ENCODE measurements at places on chromosomes 12 and 14.

DNA sequence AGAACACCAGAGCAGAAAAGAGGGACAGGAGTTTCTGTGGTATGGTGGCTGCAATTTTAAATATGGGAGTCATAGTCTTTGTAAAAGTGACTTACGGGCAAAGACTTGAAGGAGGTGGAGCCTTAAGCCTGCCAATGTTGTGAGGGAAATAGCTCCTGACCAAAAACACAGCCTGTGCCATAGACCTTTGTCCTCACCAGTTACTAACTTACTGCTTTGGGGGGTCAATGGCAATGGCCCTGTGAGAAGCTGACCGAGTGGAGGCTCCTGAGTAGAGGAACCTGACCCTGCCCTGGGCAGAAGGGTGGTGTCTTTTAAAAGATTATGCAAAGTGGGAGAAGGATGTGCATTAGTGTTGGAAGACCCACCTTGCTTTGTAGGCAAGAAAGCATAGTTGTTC is 3.8 kb downstream of the MTHFD1 start:
- no peak for DNase-seq

- peak; percentile 83 for DNase-seq
Measured at GRCh38 chr12:96255077-96255476, 60.9 kb downstream of the ELK3 start.

- DNase-seq = no peak
Measured at GRCh38 chr14:32121948-32122347, 44.8 kb downstream of the ARHGAP5 start.

DNA sequence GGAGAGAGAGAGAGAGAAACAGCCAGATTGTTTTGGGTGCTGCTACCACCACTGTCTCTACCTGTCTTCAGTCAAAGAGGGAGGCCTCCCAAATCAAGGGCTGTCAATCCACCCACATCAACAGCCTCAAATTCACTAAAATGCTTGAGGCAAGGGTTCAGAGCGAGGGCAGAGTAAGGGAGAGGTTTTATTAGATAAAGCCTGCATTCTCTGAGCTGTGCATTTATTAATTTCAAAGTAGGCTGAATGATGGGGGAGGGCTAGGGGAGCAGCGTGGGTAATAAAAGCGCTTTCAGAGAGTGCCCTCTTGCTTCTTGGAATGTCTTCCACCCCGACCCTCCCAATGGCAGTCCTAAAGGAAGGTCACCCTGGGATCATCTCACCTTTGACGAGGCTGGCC is 636.5 kb upstream of the TBX3 start:
- no peak for DNase-seq

GRCh38 chr14:30569903-30570226 is 10.9 kb downstream of the G2E3 start:
- DNase-seq = no peak

DNA sequence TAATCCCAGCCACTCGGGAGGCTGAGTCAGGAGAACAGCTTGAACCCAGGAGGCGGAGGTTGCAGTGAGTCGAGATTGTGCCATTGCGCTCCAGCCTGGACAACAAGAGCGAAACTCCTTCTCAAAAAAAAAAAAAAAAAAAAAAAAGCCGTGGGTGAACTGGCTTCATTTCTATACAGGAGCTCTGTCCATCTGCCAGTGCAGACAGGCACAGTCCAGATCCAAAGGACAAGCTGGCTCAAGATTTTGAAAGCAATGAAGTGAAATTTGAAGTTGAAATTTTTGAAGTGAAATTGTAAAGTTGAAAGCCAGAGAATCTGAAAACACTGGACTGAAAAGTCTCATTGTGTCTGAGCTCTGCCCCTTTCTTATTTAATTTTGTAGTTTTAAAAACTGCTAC is 134.7 kb downstream of the CALM1 start:
- no peak for DNase-seq

DNA sequence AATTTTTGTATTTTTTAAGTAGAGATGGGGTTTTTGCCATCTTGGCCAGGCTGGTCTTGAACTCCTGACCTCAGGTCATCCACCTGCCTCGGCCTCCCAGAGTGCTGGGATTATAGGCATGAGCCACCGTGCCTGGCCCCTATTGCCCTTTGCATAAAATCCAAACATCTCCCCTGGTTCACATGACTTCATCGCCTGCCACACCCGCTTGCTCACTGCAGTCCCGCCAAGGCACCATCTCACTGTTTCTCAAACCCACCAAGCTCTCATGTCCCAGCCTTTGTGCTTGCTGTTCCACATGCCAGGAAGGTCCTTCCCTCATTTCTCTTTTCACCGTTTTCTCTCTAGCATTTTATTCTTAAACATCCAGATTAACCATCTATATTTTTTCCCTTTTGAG is 9.7 kb downstream of the RHOF start:
- DNase-seq = no peak

DNA sequence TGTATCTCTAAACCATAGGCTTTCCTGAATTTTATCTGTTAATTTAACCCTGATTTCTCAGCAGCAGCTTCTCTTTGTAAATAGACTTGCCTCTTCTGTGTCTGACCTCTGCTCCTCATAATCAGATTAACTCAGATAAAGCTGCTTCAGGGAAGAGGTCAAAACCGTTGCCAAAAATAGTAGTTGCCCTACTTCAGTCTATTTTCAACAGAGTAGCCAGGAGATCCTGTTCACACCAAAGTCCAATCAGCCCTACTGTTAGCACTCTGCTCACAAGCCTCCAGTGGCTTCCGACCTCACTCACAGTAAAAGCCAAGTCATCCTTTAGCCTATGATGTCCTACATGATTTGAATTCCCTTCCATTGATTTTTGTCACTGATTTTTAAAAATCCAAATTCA is 258.4 kb downstream of the PPFIA2 start:
- no peak for DNase-seq

DNA sequence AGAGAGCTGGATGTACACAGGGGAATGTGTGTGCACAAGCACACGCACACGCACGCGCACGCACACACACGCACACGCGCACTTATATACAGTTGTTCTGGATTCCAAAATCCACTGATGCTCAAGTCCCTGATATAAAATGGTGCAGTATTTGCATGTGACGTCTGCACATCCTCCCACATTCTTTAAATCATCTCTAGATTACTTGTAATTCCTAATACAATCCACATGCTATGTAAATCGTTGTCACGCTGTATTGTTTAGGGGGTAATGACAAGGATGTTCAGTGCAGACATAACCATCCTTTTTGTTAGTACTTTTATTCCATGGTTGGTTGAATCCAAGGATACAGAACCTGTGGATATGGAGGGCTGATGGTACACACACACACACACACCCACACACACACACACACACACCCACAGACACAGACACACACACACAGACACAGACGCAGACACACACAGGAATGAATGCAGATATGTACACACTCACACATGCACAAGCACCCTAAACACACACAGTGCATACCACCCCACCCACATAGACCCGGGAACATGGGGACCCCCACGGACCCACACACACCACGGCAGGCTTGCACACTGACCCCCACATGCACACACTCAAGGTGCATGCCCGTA is 188.5 kb upstream of the PRMT8 start:
- DNase-seq = no peak

DNA sequence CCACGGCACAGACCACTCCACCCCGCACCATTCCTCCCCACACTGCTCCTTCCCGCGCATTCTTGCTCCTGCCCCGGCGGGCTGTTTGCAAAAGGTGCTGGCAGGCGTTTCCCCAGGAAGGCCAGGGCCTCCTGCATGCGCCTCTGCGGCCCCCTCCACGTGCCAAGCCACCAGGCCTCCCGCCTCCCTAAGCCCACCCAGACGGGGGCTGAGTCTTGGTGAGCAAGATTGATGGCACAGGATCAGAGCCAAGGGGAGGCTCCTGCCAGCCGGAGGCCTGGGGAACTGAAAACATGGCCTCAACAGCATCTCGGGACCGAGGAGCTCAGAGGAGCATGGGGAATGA is 328.3 kb upstream of the DIO3 start:
- DNase-seq = no peak

GRCh38 chr12:113190761-113191160 is 5.2 kb downstream of the RITA1 start:
- no peak for DNase-seq

- DNase-seq = no peak
Measured at GRCh38 chr12:124172636-124173035, 122.3 kb upstream of the RFLNA start.

DNA sequence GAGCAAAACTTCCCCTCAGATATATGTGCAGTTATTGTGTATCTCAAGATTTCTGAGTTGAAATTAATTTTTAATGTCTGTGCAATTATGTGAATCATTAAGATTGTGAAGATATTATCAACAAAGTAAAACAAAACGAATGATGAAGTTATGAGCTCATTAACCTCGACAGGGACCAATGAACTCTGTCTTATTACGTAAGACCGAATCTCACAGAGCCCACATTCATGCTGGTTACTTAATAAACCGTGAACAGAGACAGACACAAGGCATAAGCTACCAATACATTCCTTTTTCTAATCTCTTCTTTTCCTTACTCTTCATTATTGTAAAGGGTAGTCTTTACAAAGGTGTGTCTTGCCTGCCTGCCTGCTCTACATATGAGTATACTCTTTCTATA is 568.7 kb downstream of the RPS29 start:
- no peak for DNase-seq

- DNase-seq = no peak
Measured at GRCh38 chr12:115176741-115177400, 492.9 kb upstream of the TBX3 start.

- no peak for DNase-seq
Measured at GRCh38 chr12:6212086-6212485, 11.9 kb downstream of the CD9 start.

DNA sequence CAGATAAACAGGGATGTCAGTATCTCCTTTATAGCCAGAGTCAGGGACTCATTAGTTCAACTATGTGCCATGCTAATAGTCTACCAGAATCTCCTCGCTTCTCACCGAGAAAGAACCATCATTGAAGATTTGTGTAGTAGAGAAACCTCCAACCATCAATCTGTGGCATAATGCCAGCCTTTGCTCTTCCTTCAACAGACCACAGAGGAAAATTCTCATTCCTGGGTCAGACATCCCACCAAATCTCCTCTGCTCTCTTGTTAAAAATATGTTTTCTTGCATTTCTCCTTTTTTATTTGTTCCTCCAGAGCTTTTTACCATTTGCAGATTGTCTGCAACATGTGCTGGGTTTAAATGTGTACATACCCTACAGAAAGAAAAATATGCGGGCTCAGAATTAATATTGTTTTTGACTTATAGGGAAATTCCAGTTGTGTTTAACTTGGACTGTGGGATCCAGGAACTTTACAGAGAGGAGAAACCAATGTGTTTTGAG is 64.9 kb downstream of the LLPH start:
- DNase-seq = no peak

DNA sequence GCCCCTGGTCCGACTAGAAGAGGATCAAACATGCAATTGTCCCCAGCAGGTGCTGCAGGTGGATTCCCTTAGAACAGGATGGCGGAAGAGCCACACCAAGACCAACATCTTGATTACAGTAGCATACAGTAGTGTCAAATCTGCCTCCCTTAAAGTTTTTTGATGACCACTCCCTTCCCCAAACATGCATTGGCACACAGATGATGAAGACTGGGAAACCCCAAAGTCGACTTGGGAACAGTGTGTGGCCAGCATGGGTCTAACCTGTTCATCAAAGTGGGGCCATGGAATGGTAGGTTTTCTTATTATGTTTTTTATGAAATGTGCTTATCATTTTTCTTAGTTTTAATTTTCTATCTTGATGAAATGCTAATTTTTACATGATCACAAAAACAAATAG is 8.8 kb downstream of the PLXNC1 start:
- no peak for DNase-seq

DNA sequence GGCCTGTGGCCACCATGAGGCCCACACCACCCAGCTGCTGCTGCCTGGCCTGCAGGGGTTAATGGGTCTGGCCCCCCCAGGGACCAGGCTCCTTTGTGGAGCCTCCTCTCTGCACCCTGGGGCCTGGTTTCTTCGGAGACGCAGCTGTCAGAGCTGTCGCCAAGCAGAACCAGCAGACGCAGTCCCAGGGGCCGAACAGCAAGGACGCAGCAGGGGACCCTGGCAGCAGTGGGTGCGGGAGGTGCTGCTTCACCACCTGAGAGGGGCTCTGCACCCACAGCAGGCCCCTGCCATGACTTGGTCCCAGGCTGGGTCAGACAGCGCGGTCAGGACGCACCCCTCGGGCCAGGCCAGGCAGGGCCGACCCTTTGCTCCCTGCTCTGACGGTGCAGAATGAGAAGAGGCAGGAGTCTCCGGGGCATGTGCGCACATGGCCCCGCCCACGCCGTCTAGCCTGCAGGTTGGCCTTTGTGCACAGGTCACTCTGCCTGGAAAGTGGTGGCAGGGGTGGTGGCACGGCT is 30.5 kb downstream of the JAG2 start:
- peak; percentile 18 for DNase-seq

DNA sequence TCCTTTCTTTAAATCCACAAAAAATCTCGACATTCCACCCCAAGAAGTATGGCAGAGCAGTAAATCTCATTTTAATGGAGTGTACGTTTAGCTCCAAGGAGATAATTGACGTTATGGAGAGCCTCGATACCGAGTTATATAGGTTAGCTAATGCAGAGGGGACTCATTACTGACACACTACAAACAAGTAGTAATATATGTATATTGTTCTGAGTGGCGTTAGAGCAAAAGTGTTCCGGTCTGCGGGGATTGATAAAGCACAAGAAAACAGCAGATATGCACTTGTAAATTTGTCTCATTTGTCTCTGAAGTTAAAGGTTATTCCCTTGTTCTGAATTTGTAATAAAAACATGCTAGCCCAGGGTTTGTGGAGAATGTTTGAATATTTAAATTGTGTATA is 84.1 kb downstream of the BCL11B start:
- no peak for DNase-seq

GRCh38 chr12:42705863-42706262 is 116.3 kb upstream of the PRICKLE1 start:
- DNase-seq = peak; percentile 81

- no peak for DNase-seq
Measured at GRCh38 chr12:14665354-14666348, 30.7 kb downstream of the GUCY2C start.

DNA sequence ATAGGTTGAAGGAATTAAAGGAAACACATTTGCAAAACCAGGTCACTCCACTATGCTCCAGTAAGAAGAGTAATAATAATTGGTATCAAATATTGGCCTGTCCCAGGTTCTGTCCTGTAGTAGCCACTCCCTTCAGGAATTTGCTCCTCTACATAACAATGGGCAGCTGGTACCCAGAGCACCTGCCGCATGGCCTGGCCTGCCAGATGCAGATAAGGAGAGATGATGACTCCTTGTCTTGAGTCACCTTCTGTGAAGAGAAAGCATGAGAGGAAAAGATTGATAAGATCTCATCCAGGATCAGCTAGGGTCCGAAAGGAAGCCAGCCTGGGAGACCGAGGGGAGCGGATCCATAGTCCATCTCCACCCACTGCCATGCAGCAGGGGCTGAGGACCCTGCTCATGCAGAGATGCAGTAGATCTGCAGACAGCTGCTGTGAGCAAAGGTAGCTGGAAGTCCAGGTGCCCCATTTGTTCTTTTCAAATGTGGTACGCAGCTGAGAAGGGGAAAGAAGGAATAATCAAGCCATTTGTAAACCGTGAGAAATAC is 24.3 kb downstream of the VCPKMT start:
- DNase-seq = no peak
